ENCODE measurements at places on chromosomes 7 and 10.

- DNase-seq: no peak
These were observed 146.2 kb upstream of the LYZL1 start for GRCh38 chr10:29142516-29143314.

- no peak for DNase-seq
These were observed 113.2 kb downstream of the GRID1 start for GRCh38 chr10:86253091-86254072.

- DNase-seq: no peak
These were observed 22.3 kb upstream of the SLC25A13 start for GRCh38 chr7:96344236-96344635.

DNA sequence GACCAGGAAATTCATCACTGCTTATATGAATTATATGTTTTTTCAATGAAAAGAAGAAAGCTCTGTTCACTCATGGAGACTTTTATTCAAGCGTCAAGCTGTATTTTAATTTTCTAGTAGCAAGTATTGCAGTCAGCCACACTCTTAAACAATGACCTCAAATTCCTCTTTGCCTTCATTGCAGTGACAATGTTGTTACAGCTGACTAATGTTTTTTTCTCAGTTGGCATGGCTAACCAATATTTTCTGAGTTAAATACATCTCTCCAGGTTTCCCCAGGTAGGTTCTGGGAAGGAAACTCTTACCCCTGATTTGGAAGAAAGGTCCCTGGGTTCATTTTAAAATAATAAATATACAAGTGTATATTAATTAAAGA is 241.5 kb downstream of the WDR11 start:
- no peak for DNase-seq

DNA sequence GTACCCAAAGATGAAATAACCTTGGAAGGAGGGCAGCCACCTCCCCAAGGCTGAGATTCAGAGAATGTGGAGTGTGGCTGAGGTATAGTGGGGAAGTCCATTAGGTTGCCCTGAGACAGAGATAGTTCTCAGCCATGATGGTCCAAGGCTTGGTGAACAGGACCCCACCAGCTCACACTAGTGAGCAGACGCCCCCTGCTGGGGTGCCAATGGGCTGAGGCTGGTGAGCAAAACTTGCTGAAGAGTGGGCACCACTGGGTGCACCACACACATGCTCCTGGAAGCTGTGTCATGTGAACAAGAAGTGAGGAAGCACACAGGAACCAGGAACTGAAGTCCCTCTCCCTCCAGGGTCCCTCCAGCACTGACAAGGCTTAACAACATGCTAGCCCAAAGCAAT is 8.9 kb downstream of the FBXL13 start:
- DNase-seq: no peak

DNA sequence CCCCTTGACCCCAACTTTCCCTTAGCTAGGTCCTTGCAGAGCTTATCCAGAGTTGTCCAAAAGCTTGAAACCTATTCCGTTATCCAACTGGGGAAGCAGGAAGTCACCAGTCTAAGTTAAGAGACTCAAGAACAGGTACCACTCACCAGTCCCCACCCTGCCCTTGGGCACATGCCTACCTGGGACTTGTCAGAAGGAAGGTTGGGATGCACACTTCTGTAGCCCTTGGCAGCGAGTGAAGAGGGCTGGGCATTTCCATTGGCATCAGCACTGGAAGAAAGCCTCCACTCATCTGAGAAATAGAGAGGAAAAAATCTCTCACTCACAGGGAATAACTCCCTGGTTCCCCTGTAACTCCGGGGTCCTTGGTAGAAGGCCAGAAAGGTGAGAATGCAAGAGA is 131.0 kb upstream of the PDLIM1 start:
- DNase-seq: no peak

DNA sequence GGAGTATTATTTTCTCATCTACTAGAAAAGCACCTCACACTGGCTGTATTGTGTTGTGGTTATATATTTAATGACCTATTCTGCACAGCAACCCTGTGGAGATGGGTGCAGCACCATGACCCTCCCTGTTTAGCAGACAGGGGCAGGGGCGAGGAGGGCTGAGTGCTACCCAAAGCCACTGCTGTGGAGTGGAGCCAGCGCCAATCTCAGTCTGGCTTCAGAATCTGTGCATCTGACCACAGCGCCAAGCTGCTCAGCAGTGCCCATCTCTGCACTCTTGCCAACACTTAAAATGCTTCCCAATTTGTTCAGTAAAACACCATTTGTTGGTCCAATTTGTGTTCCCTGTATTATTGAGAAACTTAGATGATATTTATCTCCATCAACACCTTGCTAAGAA is 239.1 kb downstream of the ZMYND11 start:
- DNase-seq: no peak

GRCh38 chr10:43393606-43394360 is 15.2 kb downstream of the HNRNPF start:
- no peak for DNase-seq

DNA sequence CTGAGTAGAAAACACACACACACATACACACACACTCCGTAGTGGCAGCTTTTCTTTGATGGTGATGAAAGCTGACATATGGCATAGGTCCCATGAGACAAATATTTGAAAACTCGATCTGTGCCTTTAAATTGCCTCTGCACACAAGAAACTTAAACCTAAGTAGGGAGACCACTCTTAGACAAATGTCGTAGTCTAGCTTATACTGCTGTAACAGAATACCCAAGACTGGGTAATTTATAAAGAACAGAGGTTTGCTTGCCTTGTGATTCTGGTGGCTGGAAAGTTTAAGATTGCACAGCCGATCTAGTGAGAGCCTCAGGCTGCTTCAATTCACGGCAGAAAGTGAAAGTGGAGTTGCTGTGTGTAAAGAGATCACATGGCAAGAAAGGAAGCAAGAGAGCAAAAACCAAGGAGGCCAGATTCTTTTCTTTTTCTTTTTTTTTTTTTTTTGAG is 489.4 kb upstream of the SORCS1 start:
- DNase-seq: no peak

- no peak for DNase-seq
These were observed 26.6 kb downstream of the TMEM243 start for GRCh38 chr7:87192784-87193487.

DNA sequence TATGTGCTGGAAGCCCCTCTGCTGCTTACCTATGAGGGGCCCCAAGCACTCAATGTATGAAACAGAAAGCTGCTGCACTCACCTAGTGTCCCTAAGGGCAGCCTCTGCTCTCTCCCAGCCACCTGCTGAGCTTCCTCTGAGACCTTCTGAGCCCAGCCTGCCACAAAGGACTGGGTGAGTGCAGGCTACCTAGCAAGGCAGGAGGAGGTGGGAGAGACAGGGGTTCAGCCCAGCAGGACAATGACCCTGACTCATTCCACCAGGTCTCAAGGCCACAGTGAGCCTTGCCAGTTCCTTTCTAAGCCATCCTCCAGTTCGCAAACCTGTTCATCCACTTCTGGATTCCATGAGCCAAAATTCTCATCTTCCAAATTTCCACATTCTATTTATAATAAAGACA is 16.3 kb downstream of the VOPP1 start:
- DNase-seq: no peak

- DNase-seq: no peak
These were observed 332.3 kb downstream of the ADK start for GRCh38 chr10:74483356-74483755.

DNA sequence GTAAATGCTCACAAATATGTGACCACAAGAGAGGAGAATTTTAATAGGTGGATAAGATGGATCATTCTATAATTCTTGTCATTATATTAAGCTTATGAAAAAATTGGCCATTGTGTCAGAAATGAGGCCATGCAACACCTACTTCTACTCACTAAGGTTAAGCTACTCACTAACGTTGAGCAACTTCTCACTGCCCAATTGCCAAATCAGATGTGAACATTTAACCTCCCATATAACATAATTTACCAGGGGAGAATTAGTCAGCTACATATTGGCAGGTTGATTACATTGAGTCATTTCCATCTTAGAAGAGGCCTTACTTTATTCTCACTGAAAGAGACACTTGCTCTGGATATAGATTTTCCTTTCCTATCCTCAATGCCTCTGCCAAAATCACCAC is 211.2 kb upstream of the DGKB start:
- DNase-seq: no peak

DNA sequence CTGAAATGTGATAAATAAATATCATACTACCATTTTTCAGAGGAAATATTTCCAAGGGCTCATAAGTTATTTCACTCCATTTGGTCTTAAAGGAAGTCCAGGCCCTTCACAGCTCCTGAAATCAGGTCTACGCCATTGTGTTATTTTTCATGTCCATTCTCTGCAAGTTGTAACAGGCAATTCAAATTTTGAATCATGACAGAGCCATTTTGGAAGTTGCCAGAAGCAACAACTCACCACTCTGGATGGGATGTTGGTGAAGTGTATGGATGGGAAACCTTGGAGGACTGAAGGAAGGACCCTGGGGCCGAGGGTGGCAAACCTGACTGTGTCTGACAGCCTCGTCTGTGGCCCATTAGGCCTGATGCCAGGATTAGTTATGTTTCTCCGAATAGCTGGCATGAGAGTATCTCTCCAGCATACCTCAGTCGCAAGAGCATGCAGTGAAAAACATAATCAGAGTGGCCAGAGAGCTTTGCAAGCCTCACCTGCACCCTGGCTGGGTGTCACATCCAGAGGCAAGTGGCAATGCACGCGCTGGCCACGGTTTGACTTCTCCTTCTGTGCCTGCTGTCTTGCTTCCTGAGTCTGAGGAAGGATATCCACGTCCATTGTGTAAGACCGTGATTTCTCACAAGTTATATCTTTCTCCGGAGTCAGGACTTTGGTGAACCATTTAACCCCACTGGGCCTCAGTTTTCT is 87.1 kb downstream of the NRP1 start:
- DNase-seq: no peak

- no peak for DNase-seq
These were observed 32.1 kb downstream of the PLCE1 start for GRCh38 chr10:94025806-94026205.

DNA sequence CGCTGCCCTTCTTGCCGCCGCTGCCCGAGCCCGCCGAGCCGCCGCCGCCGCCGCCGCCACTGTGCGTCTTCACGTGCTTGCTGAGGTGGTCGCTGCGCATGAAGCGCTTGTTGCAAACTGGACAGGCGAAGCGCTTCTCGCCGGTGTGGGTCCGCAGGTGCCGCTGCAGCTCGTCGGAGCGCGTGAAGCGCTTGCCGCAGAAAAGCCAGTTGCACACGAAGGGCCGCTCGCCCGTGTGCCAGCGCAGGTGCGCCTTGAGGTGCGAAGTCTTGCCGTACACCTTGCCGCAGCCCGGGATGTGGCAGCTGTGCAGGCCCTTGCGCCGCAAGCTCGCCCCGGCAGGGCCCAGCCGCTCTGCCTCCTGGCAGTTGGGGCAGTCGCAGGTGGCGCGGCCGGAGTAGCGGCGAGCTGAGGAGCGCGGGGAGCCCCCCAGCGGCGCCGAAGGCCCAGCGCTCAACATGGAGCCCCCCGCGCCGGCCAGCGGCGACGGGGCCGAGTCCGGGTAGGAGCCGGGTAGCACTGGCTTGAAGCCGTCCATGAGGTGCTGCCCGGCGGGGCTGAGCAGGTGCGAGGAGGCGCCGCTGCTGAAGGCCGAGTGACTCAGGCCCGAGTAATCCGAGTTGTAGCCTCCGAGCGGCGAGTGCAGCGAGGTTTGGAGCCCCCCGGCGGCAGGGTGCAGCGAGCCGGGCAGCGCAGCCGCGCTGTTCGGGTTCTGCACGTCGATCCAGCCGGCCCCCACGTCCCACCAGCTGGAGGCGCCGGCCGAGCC is 2.1 kb downstream of the SP8 start:
- no peak for DNase-seq

GRCh38 chr10:44961931-44962750 is 2.5 kb downstream of the RASSF4 start:
- DNase-seq: no peak

DNA sequence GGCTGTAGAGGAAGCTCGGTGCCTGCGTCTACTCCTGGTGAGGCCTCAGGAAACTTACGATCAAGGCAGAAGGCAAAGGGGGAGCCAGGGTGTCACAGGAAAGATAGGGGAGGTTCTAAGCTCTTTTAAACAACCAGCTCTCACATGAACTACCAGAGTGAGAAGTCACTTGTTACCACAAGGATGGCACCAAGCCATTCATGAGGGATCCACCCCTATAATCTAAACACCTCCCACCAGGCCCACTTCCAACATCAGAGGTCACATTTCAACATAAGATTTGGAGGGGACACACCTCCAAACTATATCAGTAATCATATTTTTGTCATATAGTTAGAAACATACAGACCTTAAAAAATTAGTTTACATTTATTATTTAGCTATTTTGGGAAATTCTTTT is 9.4 kb downstream of the NOC3L start:
- no peak for DNase-seq

GRCh38 chr10:97363071-97363470 is 28.5 kb upstream of the FRAT2 start:
- no peak for DNase-seq

- no peak for DNase-seq
These were observed 15.3 kb upstream of the RSU1 start for GRCh38 chr10:16832351-16833080.

DNA sequence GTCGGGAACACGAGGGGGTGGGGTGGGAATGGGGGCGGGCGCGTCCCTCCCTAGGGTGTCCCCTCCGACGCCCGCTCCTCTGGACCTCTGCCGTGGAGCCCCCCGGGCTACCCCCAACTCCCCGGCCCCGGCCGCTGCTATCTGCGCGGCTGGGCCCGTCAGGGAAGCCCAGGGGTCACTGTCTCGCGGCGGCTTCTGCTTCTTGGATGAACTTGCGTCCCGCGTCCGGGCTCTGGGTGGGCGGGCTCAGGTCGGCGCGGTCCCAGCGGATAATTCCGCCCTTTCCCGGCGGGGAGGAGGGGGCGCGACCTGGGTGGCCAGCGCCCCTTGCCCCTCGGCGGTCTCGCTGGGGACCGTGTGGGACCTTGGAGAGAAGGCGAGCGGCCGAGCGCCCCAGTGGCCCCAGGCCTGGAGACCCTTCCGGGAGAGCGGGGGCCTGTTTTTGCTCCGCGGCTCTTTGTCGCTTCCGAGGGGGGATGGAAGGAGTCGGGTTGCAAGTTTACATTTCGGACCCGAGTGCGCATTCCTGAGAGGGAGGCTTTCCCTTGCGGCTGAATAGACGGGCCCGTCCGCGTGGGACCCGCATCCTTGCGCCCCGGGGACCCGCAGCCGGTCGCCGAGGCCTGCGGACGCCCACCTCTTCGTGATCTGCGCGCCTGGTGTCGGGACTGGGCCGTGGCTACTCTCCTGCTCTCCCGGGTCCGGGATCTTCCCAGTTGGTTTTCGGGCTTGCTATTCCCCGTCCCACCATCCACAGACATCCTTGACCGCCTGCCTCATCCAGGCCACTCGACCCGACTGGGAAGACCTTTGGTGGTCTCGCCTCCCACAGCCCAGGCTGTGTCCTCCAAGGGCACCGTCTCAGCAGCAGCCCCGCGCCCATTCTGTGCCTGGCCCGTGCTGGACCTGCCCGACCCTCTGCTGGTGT is 812 bp downstream of the DOCK1 start:
- no peak for DNase-seq

- no peak for DNase-seq
These were observed 603.5 kb upstream of the NRP1 start for GRCh38 chr10:33938001-33938400.

Data from caudate nucleus (tissue), 63 donors.